NCI-H1417 treated with DMSO at 0.1 percent for 48 hours (cell line): ENCODE measurements at places on chromosomes 4 and X.

DNA sequence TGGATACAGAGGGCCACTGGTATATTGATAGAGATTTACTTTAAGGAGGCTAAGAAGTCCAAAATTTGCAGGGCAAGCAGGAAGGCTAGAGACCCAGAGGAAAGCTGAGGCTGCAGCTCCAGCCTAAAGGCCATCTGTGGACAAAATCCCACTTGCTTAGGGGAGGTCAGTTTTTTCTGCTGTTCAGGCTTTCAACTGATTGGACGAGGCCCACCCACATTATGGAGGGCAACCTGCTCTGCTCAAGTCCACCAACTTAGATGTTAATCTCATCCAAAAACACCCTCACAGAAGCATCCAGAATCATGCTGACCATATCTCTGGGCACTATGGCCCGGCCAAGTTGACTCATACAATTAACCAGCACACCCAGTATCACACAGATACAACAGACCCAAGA, 176.3 kb downstream of the EVC2 start:
- no peak for DNase-seq

GRCh38 chrX:150768580-150769190, 75.5 kb downstream of the MTMR1 start:
- DNase-seq, result no peak

DNA sequence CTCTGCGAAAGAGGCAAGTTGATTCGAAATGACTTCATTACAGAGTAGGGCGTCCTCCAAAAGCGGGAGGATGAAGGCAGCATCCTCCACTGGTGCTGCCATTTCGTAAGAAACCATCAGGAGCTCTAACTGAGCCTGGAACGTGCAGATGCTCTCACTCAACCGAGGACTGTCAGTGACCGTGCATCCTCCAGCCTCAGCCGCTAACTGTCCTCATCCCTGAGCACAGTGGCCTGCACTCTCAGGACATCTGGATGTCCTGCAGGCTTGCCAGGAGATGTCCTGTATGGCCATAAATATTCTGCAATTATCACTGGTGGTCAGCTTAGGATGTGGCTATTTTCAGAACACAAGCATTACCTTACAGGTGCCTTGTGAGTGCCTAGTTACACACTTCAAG, 107.1 kb upstream of the ADRA2C start:
- no peak for DNase-seq

DNA sequence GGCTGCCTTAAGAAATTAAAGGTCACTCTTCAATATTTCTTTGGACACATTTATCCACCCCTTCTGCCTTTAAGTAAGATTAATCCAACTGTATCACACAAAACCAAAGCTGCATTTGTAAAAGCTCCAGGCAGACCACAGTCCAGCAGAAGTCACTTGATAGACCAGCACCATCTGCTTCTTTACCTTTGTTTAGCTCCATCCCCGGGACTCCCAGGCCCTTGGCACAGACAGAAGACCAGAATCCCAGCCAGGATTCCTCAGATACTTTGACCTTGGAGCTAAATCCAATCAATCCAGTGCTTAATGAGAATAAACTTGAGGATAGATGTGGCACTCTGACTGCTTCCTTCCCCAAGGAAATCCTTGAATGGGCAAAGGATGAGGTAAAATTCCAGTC, 333.1 kb upstream of the RASGEF1B start:
- no peak for DNase-seq

GRCh38 chr4:16636912-16637630, 261.4 kb downstream of the LDB2 start:
- no peak for DNase-seq

- DNase-seq, result peak; percentile 48
These were observed 37.4 kb downstream of the CCKAR start for GRCh38 chr4:26452565-26453531.

GRCh38 chr4:63371001-63371400, 1038.2 kb downstream of the TECRL start:
- no peak for DNase-seq

- DNase-seq, result no peak
These were observed 1047.2 kb downstream of the GLUD2 start for GRCh38 chrX:122094611-122095010.

DNA sequence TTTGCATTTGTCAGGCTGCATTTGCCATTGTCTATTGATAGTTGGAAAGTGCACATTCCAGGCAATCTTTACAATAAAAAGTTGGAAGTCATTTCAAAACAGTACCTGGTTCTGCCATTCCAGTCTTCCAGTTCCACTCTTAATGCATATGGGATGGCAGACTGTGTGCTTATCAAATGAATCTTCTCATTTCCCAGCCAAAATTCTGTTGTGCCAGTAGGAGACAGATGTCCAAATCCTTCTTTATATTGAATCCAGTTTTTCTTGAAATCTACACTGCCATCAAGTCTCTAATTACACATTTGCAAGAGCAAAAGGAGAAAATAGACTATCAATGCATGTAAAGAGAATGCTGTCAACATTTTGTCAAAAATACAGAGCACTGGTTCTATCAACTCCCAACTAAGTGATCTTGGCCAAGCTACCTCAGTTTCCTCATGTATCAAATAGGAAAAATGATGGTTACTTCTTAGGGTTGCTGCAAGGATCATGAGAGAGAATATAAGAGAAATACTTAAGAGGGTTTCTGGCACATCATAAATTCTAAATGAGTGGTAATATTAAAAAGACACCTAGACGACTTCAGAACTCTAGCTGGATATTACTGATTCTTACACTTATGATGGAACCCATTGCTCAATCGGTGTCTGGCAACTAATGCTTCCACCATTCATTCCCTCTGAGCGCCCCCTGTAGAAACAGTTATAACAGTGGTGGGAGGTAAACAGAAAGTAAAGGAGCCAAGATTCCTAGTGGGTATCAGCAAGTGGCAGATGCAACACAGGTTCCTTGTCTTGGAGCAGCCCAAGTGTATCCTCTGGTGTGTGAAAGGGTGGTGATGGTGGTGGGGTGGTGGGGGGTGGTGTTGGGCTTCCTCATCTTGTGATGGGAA, 3.8 kb downstream of the FGG start:
- no peak for DNase-seq

GRCh38 chr4:147617841-147618691, 869 bp downstream of the TMEM184C start:
- no peak for DNase-seq

DNA sequence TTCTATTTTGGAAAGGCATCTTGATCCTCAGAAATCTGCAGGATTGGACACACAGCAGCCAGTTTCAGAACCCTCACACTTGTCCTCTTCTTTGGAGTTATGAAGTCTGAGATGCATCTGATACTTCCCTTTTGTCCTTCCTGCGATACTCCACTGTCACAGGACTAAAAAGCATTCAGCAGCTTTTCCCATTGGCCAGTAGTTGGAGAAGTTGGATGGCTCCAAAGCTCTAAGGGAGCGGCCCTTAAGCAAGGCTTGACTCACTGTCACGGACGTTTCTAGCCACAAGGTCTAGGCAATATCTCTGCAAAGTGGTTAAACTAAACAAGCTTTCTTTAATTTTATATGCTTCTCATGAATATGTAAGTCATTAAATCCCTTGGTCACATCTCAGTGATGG, 417.0 kb downstream of the AFF2 start:
- no peak for DNase-seq

DNA sequence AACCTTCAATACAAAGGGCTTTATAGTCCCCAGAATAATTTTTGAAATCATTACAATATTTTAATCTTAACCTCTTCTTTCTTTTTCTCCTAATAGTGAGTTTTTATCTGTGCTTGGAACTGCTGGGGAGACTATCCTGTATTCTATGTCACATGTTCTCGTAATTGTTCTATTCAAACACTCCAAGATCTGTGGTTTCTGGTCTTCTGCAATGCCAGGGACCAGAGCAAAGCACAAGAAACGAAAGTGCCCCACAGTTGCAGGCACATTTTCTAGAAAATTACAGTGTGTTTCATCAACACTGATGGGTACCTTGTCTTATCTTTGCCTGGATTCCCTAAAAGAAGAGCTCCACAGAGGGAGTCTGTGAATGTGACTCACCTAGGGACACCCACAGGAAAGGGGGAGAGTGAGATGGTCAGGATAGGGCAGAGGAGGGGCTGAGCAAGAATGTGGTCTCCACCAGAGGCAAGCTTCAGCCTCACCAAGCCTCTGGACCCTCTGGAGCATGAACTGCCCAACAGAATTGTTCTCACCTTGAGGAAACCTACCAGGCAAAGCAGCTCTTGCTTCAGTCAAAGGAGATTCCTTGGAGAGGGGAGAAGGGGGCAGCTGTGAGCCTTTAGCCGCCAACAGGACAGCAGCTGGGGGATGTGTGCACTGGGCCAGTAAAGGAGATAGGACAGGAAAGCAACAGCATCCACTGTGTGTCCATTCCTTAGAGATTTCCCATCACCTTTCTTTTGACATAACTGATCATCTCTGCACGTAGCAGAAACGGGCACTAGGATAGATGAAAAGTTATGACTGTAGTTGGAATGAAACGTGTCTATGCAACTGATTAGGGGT, 25.9 kb downstream of the UNC5C start:
- DNase-seq, result no peak

GRCh38 chr4:177001271-177002175, 208.8 kb upstream of the VEGFC start:
- DNase-seq, result no peak

- no peak for DNase-seq
These were observed 442.7 kb downstream of the RPA4 start for GRCh38 chrX:97326456-97326855.

GRCh38 chr4:138099385-138099784, 142.8 kb downstream of the SLC7A11 start:
- no peak for DNase-seq

DNA sequence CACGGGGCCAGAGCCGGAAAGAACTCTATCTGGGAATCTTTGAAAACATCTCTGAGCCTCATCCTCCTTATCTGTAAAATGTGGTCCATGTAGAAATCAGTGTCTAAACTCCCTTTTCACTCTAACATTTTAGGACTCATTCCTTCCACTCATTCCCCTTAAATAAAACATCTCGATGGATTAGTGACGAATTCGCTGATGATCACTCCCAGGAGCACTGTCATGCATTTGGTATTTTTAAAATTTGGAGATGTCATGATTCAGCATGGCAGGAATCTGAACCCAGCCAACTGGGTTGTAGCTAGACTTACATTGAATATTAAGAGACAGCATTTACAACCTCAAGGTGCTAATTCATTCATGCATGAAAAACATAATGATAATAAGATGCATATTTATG, 88.1 kb downstream of the SPANXN3 start:
- DNase-seq, result no peak

GRCh38 chrX:120419463-120419862, 49.6 kb downstream of the LAMP2 start:
- no peak for DNase-seq
